ENCODE measurements at places on chromosomes 2 and 18.

DNA sequence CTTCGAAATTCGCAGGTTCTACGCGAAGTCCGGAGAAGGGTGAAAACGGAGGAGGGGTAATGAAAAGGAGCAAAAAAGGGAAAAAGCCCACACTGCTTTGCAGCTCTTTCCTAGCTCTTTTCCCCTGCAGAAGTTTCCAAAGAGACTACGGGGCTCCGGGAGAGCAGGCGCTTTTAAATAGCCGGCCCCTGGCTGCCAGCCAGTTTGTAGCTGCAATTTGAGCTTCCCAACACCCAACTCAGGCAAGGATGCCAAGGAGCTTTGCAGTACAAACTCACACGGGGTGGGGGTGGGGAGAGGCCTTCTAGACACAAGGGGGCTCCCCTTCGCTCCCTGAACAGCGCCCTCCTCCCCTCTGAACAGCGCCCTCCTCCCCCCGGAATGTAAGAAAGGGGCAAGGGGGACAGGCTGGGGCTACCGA lies at the start of gene IGFBP5:
Gene IGFBP5 (minus strand): TSS at position 149 of the 421 bp plus-strand sequence. CDS start 774 bp downstream, outside the sequence.
- no peak for DNase-seq

GRCh38 chr2:2748399-2749205 lies 417.5 kb upstream of the MYT1L start:
- DNase-seq = no peak

- DNase-seq = no peak
These were observed 189.4 kb downstream of the ARL4C start for GRCh38 chr2:234307322-234307961.

DNA sequence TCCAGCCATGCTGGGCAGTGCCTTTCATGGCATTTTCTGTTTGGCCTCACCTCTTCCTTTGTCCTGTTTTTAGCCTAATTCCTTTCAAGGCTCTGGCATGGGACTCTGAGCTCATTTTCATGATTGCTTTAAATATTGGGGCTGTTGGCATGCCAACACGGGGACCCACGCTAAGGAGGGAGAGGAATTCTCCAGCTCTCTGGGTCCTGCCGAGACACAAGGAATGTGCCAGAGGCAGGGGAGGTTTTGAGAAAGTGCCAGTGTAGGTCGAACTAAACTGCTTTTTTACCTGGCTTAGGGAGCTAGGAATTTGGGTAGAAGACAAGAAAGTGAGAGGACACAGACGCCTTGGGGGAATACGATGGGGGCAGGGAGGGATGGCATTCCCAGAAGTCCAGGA lies 42.3 kb downstream of the RPL37A start:
- DNase-seq = no peak

DNA sequence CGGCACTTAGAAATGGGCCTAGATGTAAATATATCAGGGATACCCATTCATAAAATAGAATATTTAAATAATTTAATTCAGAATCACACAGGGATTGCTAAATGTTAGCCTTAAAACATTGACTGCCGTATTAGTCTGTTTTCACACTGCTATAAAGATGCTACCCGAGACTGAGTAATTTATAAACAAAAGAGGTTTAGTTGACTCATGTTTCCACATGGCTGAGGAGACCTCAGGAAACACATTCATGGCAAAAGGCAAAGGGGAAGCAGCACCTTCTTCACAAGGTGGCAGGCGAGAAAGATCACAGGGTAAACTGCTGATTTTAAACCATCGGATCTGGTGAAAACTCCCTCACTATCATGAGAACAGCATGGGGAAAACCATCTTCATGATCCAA lies 223.6 kb upstream of the GULP1 start:
- DNase-seq = no peak

DNA sequence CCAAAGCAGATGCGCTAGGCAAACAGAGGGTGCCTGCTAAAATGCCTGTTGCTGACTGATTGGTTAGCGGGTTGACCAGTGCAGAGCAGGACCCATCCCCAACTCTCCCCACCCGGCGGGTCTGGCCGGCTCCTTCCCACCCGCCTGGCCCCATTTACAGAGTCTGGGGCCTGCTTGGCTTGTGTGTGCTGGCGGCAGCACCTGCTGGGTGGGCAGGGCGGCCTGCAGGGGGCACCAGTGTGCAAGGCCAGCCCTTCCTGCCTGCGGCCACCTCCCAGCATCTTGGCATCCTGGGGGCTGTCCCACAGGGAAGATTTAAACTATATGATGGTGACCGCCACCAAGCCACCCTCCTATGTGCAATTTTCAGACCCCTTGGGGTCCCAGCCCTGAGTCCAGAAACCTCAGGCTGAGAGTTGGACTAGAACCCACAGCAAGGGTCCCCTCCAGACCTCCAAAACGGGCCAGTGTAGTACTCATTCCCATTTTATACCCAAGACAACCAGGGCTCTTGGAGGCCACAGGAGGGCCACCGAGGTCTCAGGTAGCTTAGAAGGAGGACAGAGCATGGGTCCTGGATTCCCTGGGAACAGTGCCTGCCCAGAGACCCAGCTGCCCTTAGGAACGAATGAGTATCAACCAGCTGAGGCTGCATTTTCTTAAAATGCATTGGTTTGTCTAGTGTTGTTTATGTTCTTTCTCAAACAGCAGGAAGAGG lies 173.6 kb downstream of the SMAD7 start:
- peak; percentile 66 for DNase-seq

DNA sequence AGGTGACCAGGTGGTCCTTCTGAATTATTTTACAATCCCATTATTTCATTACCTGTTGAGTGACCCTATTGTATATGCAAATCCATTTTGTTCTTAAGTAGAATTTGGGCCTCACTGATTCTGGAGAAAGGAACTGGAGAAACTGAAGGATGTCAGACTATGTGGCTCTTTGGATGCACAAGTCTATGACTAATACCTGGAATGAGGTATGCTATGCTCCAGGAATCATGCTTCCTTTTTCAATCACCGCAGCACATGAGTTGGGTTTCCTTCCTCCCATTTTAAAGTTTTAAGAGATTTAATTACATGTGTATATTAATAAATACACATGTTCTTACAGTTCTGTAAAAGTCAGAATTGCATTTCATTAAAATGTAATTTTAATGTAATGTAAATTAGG lies 253.9 kb upstream of the VWC2L start:
- DNase-seq = no peak

GRCh38 chr18:8562919-8563318 lies 46.3 kb upstream of the RAB12 start:
- DNase-seq = no peak

DNA sequence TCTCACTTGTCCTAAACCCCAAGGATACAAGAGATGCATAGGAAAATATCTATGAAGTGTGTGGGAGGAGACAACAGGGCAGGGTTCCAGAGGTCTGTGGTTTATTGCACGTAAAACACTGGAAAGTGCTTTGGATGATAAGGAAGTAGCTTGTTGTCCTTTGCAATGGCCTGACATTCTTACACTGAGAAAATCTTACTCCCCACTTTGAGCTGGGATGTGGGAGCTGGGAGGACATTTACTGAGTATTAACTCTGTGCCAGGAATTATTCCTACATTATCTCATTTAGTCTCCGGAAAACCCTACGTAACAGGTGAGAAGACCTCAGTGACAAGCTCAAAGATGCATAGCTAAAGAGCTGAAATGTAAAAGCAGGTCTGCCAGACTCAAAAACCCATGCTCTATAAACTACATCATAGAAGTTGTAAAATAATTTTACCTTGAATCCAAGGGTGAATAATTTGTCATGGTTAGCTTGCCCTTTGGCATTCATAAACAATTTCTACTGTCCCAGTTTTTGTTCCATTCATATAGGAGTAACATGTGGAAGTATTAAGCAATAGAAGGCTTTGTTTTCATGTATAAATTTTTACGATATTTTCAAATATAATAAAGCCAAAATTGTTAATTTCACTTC lies 9.2 kb upstream of the GALNT3 start:
- no peak for DNase-seq

DNA sequence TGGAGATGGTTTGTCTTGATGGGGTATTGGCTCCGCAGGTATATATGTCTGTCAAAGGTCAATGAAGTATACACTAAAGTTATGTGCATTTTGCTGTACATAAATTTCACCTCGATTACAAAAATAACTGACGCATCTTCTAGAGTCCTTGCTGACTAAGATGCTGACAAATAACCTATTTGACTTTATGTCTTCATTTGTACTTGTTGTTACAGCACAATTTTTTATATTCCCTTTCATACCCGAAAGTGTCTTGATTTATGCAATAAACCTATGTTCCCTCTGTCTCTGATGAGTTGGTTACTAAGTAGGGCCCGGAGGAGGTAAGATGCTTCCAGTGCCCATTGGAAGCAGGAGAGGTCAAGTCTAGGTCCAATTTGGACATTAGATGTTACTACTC lies 93.5 kb downstream of the COPS8 start:
- no peak for DNase-seq

GRCh38 chr2:202965810-202966460 lies 48.7 kb upstream of the NBEAL1 start:
- DNase-seq = no peak

GRCh38 chr18:22639561-22639960 lies 221.8 kb upstream of the CTAGE1 start:
- DNase-seq = no peak

DNA sequence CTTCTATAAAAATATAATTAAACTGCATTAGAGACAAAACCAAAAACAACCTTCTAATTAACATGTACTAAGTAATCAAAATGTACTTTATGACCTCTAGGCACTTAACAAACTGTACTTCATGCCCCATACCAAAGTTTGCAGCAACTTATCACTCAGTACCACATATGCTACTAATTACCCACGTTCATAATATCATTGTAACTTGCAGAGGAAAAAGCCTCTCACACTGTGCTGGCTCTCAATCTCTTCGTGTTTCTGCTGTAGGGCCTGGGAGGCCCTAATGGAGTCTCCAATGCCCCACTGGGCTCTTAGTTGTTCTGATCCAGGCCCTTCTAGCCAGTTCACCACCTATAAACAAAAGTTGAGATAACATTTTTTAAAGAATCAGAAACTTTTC lies 82.1 kb upstream of the CCDC141 start:
- DNase-seq = no peak

- no peak for DNase-seq
These were observed 45.8 kb downstream of the NEMP2 start for GRCh38 chr2:190488516-190489233.

DNA sequence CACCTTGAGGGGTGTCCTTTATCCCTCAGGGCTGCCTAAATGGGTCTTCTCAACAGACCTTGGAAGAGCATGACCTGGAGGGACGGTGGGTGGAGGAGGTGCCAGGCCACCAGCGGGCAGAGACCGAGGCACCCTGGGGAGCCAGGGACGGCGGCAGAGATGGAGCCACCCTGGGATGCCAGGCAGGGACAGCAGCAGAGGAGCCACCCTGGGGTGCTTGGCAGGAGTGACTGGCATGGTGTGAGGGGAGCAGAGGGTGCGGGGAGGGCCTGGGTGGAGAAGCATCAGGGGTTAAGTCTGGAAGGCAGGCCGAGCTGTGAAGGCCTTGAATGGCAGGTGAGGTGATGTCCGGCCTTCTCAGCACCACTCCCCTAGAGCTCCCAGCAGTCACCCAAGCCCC lies 56.1 kb downstream of the CIB4 start:
- no peak for DNase-seq

GRCh38 chr2:138536302-138536701 lies 34.7 kb downstream of the SPOPL start:
- DNase-seq = peak; percentile 42

- DNase-seq = no peak
These were observed 74.7 kb downstream of the PSMG2 start for GRCh38 chr18:12777500-12777944.

- no peak for DNase-seq
These were observed 34.1 kb downstream of the SOCS6 start for GRCh38 chr18:70322928-70323327.

GRCh38 chr18:45913276-45913675 lies 53.9 kb downstream of the EPG5 start:
- no peak for DNase-seq

GRCh38 chr2:113046465-113046864 lies 6.2 kb downstream of the IL36B start:
- no peak for DNase-seq

DNA sequence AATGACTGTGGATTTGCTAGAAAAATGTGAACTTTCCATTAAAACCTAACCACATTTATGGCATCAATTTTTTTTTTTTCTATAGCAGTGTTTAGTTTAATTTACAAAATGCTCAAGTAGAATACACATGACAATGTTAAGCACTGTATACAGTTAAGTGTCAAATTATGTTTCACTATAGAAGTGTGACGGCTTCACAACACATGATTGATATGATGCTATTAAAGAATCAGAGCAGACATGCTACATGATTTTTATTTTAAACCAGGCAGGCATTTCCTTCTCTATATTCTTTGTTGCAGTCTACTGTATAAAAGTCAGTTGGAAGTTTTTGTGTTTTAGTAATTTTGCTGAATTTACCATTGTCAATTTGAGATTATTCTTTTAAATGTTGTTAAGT lies 43.6 kb downstream of the PROKR1 start:
- no peak for DNase-seq

DNA sequence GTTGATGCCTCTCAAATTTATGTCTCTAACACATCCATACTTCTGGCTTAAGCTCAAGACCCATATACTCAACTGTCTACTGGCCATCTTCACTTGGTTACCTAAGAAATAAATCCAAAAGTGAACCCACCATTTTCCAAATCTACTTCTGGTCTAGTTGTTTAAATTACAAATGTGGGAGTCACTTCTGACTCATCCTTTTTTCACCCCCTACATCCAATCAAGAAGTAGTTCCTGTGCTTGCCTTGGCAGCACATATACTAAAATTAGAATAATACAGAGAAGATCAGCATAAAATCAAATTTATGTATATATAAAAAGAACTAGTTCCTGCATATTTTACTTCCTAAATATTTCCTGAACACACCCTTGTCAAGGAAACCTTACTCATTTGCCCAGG lies 53.6 kb downstream of the STRN start:
- peak; percentile 43 for DNase-seq

- DNase-seq = peak; percentile 17
These were observed 210.9 kb upstream of the SMAD7 start for GRCh38 chr18:49161627-49162026.

DNA sequence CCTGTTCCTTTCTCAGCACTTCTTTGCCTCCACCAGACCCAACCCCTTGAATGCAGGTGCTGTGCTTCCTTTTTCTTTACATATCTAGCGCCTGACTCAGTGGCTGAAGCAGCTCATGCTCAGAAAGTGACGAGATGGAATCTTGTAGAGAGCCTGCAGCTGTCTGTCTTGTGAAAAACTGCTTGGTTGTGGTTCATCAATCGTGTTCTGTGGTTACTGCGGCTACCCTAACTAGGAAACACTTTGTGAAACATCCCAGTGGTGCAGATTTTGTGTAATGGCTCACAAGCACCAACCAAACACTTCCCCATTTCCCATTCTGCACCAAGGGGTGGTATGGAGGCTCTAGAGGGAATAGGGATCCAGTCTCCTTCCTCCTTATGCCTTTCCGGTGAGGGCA lies 307.2 kb upstream of the MMADHC start:
- DNase-seq = peak; percentile 30

Data from AG08395 (cell line).